ENCODE measurements at places on chromosomes 11 and 22.

DNA sequence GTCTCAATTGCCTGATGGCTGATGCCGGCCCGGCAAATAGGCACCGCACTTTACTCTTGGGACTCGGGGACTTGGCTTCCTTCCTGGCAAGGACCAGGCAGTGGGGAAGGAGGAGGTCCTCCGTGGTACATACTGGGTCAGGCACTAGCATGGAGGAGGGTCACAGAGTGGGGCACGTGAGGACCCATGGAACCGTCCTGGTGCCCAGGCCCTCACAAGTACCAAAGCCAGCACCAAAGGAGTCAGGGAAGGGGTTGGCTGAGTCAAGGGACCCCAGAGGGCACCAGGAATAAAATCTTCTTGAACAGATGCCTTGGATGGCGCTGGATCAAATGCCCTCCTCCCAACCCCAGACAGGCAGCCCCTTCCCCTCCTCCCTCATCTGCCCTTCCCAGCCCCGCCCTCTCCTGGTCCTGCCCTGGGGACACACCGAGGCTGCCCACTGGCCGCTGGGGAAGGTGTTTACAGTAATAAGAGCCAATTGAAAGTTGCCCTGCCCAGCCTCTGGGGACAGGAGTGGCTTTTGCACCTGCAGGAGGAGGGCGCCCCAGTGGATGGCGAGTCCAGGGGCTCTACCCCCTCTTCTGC lies 5.6 kb upstream of the CARNS1 start:
- no peak for DNase-seq

- no peak for DNase-seq
Observed at GRCh38 chr22:30158744-30159500, 78.7 kb downstream of the HORMAD2 start.

GRCh38 chr22:26798462-26799065 lies 141.2 kb downstream of the MIAT start:
- DNase-seq = no peak

DNA sequence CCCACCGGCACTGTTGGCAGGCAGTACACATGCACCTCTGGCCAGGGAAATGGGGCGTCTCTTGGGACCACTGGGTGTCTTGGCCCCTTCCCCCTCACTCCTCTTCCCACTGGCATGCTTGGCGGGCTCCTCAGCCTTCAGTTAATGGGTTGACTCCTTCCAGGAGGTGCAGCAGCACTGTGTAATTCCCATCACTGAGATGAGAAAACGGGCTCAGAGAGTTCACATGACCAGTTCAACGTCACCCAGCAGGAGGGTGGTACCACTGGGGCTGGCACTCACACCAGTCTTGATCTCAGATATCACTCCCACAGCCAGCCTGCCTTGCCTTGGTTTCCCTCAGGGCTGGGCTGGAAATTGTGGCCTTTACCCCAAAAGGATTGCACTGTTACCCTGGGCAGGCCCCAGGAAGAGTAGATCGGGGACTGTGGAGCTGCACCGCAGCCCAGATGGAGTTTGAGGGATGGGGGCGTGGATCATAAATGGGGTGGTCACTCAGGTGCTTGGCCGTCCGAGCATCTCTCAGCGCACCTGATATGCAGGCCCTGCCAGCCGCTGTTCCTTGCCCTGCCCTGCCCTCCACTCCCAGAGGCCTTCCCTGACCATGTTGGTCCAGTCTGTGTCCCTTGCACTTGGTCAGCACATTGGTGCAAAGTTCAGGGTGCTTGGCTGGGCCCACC lies 16.9 kb downstream of the CAPN5 start:
- DNase-seq = no peak

DNA sequence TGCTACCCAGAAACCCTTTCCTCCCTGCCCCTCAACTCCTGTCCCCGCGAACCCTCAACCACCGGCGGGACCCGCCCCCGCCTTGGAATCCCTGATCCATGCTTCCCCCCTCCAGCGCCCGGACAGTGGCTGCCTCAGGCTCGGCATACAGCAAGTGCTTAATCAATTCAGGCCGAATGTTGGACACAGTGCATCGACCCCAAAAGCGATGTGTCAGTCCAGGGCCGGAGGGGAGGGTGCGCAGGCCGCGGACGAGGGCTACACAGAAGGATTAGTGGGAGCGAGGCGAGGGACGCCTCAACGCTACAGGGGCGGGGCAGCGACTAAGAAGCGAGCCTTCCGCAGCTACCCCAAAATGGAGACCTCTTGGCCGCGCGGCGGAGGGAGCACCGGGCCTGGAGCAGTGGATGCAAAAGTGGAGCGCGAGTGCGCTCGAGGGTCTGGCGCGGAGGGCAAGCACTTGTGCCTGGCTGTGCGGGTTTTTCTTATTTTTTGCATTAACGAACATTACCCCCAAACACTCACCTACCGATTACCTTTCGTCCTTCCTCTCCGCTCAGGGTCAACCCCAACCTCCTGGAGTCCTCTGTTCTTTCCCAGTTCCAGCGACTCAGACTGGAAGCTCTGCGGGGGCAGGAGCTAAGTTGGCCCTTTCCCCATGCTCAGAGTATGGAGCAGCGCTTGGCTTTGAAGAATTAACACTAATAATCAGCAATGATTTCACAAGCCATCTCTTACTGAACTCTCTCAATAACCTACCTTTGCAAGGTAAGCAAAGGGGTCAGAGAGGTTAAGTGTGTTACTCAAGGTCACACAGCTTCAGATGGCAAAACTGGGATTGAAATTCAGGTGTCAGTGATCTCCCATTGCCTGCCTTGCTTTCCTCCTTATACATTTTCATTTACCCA lies 30.0 kb upstream of the WNT11 start:
- peak; percentile 65 for DNase-seq

GRCh38 chr22:39707351-39707750 lies 136.8 kb downstream of the CACNA1I start:
- DNase-seq = no peak

GRCh38 chr11:134440851-134441250 lies 28.8 kb upstream of the B3GAT1 start:
- DNase-seq = no peak

DNA sequence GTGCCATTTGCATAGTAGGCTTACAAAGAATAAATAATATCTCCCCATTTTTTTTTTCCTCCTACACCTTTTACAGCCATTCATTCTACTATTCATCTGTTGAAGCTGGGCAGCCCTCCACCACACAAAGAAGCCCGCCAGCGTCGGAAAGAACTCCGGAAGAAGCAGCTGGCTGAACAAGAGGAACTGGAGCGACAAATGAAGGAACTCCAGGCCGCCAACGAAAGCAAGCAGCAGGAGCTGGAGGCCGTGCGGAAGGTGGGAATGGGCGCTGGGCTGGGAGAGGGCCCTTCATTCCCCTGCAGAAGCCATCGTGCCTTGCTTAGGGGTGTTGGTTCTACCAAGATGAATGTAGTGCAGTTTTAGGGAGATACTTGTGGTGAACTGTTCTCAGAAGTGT lies 68.6 kb downstream of the SWAP70 start:
- no peak for DNase-seq

DNA sequence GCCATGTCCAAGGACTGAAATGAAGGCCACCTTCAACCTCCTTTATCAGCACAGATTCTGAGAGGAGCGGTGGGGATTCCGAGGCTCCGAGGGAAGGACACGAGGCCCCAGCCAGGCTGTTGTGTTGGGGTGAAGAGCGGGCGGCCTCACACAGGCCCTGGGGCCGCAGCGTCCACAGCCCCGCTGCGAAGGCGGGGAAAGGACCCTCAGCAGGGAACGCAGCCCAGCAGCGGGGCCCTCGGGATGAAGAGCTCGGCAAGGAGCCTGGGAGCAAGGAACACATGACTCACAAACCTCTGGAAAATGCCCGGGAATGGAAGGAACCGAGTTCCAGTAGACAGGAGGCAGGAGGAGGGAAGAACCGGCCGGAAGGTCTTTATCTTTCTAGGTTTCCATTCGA lies 227.2 kb downstream of the BRD1 start:
- DNase-seq = no peak

DNA sequence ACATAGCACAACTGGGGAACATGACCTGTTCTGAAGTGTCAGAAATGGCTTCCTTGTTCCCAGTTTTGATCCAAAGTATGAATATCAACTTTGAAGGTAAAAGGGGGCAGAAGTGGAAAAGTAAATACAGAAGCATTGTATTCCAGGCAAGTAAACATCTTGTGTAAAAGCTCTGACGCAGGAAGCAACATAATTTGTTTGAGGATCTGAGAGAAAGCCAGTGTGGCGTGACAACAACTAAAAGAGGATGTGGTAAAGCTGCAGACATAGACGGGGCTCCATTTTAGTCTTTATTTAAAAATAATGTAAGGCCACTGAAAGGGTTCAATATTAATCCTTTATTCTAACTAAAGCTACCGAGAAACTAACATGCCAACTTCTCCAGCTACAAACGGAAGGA lies 310.2 kb downstream of the DLG2 start:
- no peak for DNase-seq

GRCh38 chr11:70504246-70505020 lies 106.1 kb downstream of the CTTN start:
- DNase-seq = no peak

GRCh38 chr22:25346859-25347751 lies 127.7 kb downstream of the CRYBB2 start:
- no peak for DNase-seq

GRCh38 chr22:47794851-47795250 lies 1032.4 kb downstream of the TBC1D22A start:
- no peak for DNase-seq

GRCh38 chr11:93491973-93492372 lies 51.2 kb downstream of the SMCO4 start:
- no peak for DNase-seq

DNA sequence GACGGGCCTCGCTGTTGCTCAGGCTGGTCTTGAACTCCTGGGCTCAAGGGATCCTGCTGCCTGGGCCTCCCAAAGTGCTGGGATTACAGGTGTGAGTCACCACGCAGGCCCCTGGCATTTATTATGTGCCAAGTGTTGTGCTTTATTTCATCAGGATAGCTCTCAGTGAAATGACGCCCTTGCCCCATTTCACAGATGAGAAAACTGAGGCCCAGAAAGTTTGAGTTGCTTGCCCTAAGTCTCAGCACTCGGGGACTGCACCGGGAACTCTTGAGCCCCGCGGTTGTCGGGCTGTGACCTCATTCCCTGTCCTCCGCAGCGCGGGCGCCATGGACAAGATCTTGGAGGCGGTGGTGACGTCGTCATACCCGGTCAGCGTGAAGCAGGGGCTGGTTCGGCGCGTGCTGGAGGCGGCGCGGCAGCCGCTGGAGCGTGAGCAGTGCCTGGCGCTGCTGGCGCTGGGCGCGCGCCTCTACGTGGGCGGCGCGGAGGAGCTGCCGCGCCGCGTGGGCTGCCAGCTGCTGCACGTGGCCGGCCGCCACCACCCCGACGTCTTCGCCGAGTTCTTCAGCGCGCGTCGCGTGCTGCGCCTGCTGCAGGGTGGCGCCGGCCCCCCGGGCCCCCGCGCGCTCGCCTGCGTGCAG lies 7.3 kb downstream of the USP35 start:
- DNase-seq = no peak

GRCh38 chr11:11669233-11669846 lies 47.5 kb upstream of the GALNT18 start:
- DNase-seq = no peak

DNA sequence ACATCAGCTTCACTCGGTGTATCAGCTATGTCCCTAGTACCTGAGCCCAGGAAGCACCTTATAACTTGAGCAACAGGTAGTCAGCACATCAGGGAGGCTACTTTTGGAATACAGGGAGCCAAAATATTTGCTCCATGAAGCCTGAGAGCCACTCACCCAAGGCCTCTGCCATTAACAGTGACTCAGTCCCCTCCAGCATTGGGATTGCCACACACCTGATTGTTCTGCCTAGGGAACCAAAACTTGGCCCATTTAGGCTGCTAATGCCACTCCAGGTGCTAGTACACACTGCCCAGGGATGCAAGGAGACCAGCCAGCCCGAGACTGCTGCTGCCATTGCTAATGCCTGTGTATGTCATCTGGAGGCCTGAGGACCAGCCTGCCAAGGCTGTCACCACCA lies 773.6 kb upstream of the TENM4 start:
- peak; percentile 44 for DNase-seq

- DNase-seq = no peak
Observed at GRCh38 chr11:95584589-95584988, 205.0 kb downstream of the FAM76B start.

DNA sequence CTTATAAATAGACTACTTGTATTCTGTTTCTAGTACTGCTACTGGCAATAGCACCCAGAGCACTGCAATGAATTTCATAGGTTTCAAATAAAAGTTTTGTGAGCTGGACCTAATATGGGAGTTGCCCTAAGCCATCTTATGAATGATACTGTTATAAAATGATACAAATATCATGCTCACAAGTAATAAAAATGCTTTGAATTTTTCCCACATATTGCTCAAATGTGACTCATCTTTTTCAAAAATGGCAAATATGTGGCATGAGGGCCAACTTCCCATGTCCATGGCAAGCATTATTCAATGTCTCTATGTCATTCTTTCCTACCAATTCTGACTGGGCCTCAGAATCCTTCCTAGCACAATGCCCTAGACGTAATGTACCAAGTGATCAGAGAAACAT lies 137.6 kb downstream of the TRPC6 start:
- peak; percentile 78 for DNase-seq

DNA sequence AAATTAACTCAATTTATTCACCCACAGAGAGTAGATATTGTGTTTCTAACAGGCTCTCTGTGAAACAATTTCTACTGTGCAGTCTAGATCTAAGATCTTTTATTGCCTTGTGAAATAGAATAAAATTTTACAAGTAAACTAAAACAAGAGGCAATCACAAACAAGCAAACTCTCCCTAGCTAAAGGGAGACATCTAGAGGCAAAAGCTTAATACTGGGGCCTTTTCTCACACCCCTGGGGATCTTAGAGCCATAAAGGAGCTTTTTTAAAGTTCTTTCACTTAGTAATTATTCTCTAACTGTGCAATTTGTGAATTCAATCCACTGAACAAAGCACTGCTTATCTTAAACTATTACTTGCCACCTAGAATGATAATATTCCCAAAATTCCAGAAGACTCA lies 19.7 kb downstream of the ALG9 start:
- peak; percentile 54 for DNase-seq

DNA sequence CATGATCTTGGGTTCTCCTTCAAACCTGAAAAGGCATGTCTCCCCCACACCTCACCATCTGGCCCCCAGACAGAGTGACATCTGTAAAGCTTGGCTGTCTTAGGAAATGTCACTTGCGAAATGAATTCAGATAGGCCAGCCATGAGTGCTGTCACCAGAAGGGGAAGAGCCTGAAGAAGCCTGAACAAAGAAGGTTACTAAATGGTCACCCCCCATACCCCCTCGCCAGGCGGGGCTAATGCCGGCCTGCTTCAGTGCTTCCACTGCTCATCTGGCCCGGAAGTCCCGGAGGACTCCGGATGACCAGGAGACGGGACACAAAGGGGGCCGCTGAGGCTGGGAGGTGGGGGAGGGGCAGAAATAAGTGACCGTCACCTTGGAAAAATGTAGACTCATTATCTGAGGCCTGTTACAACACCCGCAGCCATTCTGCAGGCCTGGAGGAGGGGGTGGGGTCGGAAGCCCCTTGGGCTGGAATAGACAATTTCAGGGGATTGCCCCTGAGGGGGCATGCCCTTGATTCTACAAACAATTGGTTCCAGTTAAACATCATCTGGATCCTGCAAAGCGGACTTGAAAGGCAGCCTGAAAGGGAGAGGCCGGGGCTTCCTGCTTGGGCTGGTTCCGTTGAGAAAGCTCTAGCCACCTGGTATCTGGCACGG lies 43.2 kb downstream of the NAT10 start:
- DNase-seq = no peak

- no peak for DNase-seq
Observed at GRCh38 chr11:34040571-34040970, 11.0 kb upstream of the CAPRIN1 start.

Data from M059J (cell line).